ENCODE measurements at places on chromosomes 3 and 15.

- no peak for DNase-seq
Observed at GRCh38 chr3:36197151-36197550, 183.2 kb upstream of the STAC start.

DNA sequence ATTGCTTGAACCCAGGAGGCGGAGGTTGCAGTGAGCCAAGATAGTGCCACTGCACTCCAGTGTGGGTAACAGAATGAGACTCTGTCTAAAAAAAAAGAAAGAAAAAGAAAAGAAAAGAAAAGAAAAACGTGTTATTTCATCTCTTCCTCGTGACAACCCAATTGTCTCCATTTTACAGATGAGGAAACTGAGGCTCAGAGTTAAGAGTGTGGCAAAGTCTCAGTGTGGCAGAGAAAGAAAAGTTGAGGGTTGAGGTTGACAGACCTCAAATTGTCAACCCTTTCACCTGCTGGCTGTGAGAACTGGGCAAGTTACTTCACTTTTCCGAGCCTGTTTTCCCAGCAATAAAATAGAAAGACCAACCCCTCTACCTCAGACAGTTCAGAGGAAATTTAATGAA lies 59.6 kb downstream of the TM4SF4 start:
- no peak for DNase-seq

DNA sequence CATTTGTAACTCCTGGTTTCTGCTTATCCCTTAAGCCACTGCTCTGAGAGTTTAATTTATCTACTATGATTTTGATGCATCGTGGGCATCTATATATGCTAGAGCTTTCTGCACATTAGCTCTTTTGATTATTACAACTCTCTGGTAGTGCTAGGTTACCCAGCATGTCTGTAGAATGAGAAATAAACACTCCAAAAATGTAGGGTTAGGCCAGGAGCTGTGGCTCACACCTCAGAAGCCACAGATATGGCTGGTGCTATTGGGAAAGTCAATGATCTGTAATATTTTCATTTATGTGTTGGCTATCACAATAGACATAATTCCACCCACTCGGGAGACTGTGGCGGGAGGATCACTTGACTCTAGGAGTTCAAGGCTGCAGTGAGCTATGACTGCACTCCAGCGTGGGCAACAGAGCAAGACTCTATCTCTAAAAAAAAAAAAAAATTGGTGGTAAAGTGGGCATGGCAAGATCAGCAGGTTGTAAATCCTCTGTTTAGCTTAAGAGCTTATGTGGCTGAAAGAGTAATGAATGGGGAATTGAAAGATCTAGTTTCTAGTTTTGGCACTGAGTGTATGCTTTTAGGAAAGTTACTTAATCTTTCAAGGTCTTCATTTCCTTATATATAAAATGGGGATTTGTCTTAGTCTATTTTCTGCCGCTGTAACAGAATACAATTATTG lies 6.3 kb downstream of the TIGIT start:
- DNase-seq: no peak

GRCh38 chr3:61451841-61452240 lies 109.5 kb upstream of the PTPRG start:
- no peak for DNase-seq

DNA sequence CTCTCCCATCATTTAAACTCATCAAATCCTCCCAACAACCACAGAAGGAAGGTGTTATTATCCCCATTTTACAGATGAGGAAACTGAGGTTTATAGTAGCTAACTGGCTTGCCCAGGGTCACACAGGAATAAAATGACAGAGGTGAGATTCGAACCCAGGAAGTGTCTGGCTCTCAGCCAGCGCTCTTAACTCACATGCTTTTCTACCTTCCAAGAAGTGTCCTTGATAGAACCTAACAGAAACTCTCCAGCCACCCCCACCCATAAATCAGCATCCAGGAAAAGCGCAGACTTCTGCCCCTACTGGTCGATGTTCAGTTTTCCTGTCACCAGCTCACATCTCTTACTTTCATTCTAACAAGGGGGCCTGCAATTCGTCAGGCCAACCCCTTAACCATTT lies 51.7 kb downstream of the SPATA12 start:
- no peak for DNase-seq

DNA sequence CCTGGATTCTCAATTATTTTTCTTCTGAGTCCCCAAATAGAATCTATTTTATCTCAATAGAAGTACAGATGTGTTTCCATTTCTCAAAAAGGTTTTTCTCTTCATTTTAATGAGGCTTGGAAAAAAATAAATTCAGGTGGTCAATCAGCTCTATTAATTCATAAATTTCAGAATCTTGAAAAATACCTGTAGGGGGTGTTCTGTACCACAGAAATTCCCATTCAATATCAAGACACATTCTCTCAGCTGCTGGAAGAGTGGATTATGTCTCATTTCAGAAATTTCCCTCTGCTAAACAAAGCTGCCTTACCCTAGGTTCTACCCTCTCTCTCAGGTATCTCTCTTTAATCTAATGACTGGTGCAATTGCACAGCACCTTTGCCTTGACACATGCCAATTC lies 1121.2 kb downstream of the SI start:
- no peak for DNase-seq

DNA sequence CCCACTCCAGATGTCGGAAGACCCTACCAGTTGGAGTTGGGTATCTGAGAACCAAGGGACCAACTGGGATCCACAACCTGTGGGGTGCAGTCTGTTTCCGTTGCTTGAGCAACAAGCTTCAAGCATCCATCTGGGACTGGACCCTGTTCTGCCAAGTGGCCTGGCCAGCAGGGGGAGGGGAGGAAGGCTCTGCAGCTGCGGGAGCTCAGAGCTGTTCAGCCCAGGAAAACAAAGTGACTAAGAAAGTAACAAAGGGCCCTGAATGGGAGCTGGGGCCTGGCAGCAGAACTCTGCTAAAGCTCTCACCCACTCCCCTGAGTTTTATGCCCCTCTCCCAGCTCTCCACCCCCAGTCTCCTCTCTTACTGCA lies 2.7 kb downstream of the TYRO3 start:
- DNase-seq: no peak

- no peak for DNase-seq
Observed at GRCh38 chr15:69469467-69470201, 17.0 kb downstream of the RPLP1 start.

- no peak for DNase-seq
Observed at GRCh38 chr3:190644035-190644434, 130.2 kb downstream of the IL1RAP start.

GRCh38 chr15:41567862-41568261 lies 8.8 kb downstream of the TYRO3 start:
- DNase-seq: no peak

DNA sequence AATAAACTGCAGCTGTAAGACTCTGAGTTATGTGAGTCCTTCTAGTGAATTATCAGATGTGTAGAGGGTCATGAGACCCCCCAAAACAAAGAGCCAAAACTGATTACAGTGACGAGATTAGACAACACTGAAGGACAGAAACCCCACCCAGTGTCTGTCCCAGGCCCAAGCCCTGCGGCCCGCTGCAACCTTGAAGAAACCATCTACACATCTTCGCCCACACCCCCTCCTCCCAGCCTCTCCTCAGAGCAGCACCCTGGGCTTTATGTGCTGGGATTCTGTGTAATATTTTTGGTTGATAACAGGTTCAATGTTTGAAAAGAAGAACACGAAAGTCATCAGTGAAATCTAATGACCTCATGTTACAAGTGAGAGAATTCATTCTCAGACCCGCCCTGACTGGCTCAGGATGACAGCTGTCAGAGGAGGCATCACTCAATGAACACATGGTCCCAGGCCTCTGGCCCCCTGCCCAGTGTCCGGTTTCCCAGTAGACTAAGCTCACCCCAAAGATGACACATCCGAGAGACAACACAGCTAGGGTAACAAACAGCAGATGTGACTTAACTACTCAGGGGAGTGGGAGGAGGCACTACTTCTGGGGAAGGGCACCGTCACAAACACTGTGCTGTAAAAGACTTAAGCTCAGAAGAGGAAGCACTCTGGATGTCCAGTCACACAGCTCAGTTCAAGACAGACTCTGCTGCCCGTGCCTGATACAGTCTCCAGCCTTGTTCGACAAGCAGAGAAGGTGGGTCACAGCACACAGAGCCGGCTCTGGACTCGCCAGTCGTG lies 48.9 kb downstream of the NIPA2 start:
- DNase-seq: no peak

DNA sequence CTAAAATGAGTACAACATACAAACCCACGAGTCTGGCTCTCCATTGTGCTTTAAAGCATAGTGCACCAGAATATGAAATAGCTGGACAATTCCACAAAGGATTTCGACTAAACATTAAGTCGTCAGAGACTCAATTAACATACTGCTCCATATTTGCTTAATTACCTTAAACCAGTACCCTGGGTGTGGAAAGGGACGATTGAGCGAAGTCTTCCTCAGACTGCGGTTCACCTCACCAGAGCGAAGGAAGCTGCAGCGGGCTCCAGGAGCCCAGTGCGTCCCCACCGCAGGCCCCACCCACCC lies 218 bp upstream of the TRPC1 start:
- DNase-seq: no peak

DNA sequence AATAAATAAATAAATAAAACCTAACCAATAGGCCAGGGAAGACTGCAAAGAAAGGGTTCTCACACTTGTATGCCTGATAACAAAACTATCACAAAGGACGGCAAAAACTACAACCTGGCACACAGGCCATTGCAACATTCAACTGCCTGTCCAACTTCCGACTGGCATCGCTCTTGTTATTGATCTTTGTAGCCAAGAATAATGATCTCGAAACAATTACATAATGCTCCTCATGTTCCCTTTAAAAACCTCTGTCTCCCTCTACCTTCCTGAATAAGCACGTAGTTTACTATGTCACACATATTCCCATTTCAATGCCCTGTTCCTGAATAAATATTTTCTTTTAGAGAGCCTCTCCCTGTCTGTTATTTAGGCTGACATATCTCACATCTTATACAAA lies 74.3 kb downstream of the B3GNT5 start:
- DNase-seq: no peak

DNA sequence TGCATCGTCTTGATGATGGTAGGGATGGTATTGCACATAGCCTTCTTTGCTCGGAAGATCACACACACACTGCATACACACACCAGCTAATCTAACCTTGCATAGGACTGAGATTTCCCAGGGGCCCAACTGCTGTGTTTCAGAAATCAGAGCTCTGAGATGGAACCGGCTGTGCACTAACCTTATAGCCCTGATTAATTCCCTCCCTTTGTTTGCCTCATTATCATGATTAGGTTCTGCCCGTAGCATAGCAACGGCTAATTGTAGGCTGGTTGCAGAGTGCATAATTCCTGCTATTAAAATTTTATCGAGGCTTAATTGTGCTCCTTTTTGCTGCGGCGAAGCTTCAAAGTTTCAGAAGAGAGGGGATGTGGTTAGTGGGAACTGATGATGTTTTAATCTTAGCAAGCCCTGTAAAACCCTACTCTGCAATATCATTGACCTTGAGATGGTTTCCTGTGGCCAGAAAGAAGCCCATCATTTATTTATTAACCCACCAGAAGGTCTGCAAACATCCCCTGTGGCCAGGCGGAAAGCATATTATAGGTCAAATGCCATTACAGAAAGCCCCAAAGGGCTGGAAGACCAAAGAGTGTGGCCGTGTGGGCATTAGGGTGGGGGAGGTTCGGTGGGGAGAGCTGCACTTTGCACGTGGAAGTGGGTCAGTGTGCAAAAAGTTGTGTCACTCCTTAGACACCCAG lies 56.2 kb upstream of the GLCE start:
- no peak for DNase-seq

GRCh38 chr15:76795217-76795616 lies 109.9 kb downstream of the SCAPER start:
- no peak for DNase-seq

DNA sequence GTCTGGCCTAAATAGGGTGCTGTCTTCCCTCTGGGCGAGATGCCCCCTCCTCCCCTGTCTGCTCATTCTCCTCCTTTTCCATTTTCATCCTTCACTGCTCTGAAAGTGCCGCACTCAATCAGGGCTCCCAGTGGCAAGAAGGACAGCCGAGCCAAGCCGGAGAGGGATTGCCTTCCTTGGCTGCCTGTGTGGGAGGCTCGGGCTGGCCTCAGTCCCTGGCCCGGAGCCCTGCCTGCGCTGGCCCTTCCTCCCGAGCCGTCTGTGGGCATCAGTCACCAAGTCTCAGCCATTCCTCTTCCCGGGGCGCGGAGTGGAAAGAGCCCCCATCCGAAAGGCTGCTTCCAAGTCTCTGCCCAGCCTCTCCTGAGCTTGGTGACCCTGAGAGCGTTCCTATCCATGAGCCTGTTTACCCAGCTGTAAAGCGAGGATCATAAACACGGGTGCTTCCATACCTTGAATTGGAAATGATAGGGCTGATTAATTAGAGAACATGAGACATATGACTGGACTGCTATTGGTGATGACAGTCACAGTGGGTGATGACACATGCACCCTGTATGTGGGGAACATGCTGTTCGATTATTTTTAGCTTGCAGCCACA lies 59.1 kb upstream of the TLE3 start:
- no peak for DNase-seq

DNA sequence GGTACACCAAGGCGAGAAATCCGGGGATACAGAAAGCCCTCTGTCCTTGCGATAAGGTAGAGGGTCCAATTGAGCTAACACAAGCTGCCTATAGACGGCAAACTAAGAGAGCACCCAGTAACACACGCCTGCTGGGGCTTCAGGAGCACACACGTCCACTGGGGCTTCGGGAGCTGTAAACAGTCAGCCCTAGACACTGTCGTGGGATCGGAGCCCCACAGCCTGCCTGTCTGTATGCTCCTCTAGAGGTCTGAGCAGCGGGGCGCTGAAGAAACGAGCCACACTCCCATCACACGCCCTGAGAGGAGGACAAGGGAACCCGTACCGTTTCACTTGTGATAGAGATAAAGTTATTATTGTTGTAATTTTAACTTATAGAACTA lies 486 bp downstream of the SAMMSON start:
- DNase-seq: no peak

DNA sequence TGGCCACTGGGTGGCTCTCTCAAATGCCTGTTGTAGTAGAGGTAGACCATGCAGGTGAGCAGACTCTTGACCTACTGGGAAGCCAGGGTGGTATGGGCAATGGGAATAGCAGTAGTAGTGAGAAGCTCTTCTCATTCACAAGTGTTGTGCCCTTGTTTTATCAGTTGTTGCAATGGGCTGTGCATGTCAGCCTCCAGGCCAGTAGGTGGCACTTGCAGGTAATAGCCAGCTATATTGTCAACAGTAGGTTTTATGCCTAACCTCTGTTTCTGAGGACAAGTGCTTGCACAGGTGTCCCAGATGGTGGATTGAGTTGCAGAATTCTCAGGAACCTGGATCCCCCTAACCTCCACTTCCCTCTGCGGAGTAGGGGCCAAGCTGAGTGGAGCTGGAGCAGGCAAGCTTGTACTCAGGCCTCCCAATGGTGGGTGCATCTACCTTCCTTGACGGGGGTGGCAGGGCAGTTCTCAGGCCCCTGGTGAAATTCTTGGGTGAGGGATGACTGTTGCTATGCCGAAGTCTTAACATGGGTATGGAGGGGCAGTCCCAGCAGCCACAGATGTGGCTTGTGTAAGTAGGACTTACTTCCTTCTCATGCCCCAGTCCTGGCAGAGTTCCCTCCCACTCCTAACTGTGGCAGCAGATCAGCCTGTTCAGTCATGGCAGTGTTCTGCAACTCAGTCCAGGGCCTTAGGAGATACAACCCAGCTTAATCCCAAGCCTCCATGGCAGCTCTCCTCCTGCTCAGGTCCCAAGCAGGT lies 104.3 kb downstream of the NEO1 start:
- no peak for DNase-seq

GRCh38 chr15:76117181-76117580 lies 57.4 kb downstream of the TMEM266 start:
- no peak for DNase-seq
